Stimulated activated CD4-positive, alpha-beta T cell treated with anti-CD3 and anti-CD28 coated beads, Interleukin-1b, Interleukin-23, amount 100 ng/mL, for 1 hour (primary cell): ENCODE measurements at places on chromosomes 12 and 14.

- DNase-seq: no peak
Observed at GRCh38 chr12:57057067-57057751, 7.3 kb upstream of the MYO1A start.

- DNase-seq: no peak
Observed at GRCh38 chr12:47863467-47863866, 41.3 kb downstream of the VDR start.

DNA sequence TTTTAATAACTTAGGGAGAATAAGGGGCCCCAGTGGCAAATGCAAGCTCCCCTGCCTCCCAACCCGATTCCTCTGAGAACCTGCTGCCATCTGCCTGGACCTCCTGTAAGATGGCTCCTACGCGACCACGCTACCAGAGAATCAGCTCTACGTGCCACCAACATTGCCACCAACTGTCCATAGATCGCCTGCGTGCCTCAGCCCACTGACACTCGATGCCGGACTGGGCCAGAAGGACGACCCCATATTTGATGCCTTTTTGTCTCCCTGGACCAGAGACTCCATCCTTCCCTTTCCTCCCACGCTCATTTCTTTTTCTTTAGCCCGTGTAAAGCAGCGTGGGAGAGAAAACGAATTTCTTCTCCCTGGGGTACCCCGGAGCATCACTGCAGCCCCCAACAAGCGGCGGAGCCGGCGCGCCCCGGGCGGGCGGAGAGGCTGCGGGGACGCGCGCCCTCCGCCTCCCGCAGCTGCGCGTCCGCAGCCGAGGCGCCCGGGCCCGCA is 565 bp upstream of the KLHL42 start:
- no peak for DNase-seq

- DNase-seq: no peak
Observed at GRCh38 chr14:81147140-81147897, 73.4 kb downstream of the GTF2A1 start.

GRCh38 chr12:69595689-69596088 is 10.4 kb downstream of the CCT2 start:
- DNase-seq: no peak

DNA sequence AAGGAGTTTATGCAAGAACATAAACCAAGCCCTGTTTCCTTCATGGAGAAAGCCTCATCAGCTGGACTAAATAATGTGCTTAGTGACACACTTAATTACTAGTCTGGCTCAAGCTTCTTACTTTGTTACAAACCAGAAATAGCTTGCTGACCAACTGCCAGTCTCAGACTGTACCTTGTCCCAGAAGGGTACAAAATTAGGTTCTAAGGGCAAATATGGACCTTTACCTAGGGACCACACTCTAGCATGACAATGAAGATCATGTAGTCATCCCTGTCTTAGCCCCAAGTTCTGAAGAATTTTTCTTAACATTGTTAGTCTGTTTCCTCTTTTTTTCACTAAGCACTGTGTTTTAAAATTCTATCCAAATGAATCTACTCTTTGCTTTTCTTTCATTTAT is 2.2 kb downstream of the AMN1 start:
- DNase-seq: no peak

DNA sequence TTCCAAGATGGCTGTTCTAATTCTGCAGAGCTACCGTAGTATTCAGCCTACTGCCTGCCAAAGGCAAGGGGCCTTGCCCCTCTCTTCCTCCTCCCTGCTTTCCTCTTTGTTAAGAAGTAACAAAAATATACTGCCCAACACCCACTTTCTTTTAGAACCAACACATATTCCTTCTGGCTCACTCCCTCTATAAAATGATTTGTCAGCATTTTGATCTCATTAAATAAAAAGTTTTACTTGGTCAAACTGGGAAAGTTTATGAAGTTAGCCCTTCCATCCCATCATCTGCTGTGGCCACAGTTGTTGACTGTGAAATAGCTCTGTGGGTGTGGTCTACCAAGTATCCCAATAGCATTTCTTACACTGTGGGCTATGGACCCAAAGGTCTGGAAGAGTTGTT is 472.4 kb downstream of the ZFP36L1 start:
- DNase-seq: no peak

- no peak for DNase-seq
Observed at GRCh38 chr12:47024463-47024862, 55.0 kb upstream of the PCED1B start.

GRCh38 chr12:46659032-46659650 is 166.7 kb downstream of the SLC38A4 start:
- DNase-seq: no peak

DNA sequence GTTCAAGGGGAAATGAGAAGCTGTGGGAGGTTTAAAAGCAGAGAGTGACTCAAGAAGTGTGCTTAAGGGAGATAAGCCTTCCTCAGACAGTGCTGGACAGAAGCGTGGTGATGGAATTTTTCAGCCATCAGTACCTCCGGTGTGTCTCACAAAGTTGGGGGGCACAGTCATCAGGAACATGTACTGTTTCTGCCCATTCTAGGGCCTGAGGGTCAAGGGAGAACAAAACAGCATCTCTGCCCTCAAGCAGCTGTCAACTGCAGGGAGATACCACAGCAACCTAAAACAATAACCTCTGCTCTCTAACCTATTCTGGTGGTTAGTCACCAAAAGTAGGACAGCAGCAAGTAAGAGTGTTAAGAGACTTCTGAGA is 2.0 kb upstream of the STON2 start:
- DNase-seq: no peak

- DNase-seq: no peak
Observed at GRCh38 chr12:6899837-6900519, 4.6 kb upstream of the LRRC23 start.

GRCh38 chr14:37340353-37340752 is 142.6 kb downstream of the MIPOL1 start:
- no peak for DNase-seq

GRCh38 chr12:6292606-6293005 is 17.9 kb upstream of the PLEKHG6 start:
- DNase-seq: no peak
